ENCODE measurements at places on chromosomes 7 and 10.

DNA sequence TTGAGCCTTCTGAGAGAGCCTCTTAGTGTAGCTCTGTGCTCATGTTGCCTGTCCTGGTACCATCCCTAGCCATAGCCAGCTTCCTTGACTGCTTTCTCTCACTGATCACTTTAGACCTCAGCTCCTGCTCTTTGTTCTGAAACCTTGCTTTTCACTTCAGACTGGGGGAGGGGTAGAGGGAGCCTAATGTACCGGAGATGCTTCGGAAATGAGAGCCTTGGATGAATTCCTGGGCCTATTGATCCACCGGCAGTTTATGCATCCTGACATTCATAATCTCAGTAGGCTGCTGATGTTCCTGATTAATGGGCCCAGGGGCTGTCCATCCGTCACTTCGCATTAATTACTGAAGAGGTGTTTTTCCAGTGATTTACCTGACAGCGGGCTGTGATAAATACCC is 38.8 kb downstream of the R3HCC1L start:
- DNase-seq, result no peak

DNA sequence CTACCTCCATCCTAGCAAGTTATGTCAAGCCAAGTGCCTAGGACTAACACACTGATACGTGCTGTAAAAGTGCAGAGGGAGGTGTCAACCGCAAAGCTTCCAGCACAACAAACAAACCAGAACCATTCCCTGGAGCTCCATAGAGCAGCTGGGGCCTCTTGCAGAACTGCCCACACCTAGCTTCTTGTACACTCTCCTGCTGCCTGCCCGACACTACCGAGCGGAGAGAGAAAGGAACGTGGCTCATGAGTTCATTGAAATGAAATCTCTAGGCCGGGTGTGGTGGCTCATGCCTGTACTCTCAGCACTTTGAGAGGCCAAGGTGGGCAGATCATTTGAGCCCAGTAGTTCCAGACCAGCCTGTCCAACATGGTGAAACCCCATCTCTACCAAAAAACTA is 73.5 kb downstream of the MKI67 start:
- DNase-seq, result no peak

DNA sequence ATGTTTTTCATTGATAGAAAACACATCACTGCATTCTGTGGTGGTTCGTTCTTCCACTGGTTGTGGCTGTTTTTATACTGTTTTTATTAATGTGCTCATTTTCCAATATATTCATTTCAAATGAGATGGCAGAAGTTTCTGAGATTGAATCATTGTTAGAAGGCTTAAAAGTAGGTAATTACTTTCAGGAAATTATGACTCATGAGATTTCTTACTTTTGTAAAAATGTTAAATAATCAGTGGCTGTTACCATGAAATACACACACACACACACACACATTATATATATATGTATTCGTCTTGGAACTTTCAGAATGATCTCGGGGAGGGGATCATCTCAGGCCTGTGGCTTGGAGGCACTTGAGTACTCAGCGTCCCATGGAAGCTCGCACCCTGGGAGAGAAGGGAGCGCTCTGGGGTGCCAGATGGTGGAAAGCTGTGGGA is 66.1 kb downstream of the ZMYND11 start:
- DNase-seq, result no peak

DNA sequence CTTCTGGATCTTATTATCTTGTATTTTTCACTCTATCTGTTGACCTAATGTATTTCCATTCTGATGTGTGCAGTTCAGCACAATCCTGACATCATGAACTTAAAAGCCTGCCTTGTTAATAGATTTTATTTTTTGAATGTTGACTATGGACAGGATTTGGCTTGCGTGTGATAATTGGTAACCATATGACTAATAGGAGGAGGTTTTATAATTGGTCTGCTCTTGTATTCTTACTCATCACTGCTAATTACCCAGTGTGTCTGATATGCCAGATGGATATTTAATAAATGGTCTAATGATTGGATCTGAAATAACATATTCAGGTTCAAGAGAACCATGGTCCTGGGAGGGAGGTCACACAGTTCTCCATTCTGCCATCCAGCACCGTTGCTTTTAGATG is 45.9 kb downstream of the MTURN start:
- no peak for DNase-seq

DNA sequence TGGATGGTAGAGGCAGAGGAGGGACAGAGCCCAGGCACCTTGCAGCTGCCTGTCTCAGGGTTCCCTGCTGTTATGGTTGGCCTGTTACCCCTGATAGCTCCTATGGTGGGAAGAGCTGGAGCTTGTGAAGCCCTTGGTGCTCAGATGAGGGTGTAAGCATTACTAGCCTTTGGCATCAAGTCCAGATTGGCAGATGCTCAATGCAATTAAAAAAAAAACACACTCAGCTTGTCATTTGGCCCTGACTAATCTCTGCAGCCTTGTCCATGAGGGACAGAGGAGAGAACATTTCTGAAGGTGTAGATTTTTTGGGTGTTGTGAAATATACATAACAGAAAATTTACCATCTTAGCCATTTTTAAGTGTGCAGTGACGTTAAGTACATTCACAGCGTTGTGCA is 86.3 kb downstream of the PLPP4 start:
- DNase-seq, result no peak
